Stimulated activated CD8-positive, alpha-beta memory T cell treated with anti-CD3 and anti-CD28 coated beads, Interleukin-7, amount 100 ng/mL, for 24 hours (primary cell): ENCODE measurements at places on chromosomes 6 and 20.

- DNase-seq: no peak
These were observed 69.0 kb upstream of the PDE7B start for GRCh38 chr6:135782546-135782945.

DNA sequence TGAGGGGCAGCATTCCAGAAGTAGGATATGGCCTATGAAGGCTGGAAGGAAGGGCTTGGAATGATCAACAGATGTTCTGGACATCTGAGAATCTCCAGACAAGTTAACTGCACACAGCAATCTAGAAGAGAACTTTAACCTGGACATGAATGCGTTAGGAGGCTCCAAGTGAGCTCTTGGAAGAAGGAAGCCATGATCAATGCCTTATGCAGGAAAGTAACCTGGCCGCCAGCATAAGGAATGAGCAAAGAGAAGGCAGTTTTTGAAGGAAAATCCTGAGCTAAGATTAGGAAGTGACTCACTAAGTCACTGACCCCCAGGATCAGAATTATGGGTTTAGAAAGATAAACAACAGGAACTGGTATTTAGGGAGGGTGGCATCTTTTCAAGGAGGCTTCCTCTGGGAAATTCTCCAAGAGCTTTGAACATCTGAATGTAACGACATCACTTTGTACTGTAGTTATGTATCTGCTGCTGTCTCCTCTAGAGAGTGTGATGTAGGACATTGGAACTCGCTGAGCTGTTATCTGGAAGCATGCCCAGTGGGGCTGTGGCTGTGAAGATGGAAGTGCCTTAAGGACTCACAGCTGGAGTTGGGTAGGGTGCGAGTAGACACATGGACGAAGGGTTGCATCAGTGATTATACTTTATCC lies 236.8 kb downstream of the PACRG start:
- no peak for DNase-seq

DNA sequence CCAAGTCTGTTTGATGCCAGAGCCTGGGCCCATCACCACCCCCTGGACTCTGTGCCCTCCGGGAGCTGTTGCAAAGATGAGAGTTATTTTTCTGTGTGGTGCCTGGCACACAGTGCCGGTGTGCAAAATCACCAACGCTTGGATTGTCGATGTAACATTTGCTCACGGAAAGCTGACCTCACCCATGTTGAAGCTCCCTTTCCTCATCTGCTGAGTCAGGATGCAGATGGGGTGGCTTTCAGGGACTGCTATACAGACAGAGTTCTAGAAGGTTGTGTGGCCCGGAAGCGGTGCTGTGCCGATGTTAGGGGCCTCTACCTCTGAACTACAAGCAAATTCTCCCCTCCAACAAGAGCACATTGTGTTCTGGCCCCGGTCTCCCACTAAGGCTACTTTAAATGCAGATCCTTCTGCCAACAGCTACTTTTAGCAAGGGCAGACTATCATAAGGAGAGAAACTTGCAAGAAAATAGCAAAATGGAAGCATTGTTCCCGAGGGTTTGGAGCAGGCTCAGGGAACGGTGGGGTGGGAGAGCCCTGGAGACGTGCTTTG lies 34.0 kb downstream of the EYA2 start:
- DNase-seq: no peak

DNA sequence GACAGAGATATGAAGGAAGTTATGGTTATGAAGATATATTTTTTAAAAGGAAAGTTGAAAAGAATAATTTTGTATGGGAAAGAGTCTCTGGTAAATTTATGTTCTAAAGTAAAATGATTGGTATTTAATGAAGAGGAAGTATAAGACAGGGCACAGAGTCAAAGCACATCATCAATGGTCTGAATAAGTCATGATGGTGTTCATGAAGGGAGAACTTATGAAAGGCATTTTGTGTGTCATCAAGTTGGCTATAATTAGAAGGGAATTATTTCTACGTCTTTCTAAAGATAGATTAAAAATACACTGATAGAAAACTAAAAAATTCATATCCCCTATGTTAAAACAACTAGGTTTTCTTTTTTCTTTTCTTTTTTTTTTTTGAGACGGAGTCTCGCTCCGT lies 21.4 kb upstream of the SNAI1 start:
- no peak for DNase-seq

DNA sequence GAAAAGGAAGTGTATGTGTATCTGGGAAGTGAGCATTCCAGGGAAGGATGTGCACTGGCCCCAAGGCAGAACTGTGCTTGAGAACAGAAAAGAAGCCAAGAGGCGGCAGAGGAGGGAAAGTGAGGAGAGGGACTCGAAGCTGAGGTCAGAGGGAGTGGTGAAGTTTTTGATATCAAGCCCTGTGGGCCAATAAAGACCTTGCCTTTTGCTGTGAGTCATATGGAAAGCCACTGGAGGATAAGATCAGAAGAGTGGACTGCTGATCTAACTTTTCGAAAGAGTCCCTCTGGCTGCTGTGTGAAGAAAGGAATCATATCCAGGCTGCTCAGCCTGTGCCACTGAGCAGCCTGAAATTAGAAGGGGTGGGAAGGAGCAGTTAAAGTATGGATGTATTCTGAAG lies 99.4 kb downstream of the EYA4 start:
- no peak for DNase-seq

- DNase-seq: no peak
These were observed 180.5 kb downstream of the MOXD1 start for GRCh38 chr6:132220800-132221199.

- no peak for DNase-seq
These were observed 53.6 kb upstream of the EDN3 start for GRCh38 chr20:59246691-59247400.

GRCh38 chr6:8278562-8278961 lies 156.8 kb downstream of the SLC35B3 start:
- no peak for DNase-seq

DNA sequence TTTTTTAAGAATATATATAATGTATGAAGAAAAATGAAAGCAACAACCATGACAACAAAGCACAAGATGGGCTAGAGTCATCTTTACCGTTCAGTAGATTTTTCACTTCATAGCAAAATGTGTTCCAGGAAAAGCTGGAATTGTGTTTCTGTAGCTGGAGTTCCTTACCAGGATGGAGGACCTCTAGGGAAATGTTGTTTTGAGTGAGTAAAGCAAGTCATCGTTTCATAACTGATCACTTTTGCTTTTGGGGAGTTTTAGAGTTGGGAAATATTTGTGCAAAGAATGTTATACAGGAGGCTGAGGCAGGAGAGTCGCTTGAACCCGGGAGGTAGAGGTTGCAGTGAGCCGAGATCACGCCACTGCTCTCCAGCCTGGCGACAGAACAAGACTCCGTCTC lies 151.6 kb downstream of the SASH1 start:
- DNase-seq: no peak

GRCh38 chr20:56468316-56469076 lies at the start of gene RTF2:
Gene RTF2 (plus strand): TSS chr20:56468627. CDS start chr20:56468698, 71 bp downstream.
- peak; percentile 91 for DNase-seq

GRCh38 chr6:37218061-37218460 lies 39.5 kb upstream of the TBC1D22B start:
- no peak for DNase-seq

DNA sequence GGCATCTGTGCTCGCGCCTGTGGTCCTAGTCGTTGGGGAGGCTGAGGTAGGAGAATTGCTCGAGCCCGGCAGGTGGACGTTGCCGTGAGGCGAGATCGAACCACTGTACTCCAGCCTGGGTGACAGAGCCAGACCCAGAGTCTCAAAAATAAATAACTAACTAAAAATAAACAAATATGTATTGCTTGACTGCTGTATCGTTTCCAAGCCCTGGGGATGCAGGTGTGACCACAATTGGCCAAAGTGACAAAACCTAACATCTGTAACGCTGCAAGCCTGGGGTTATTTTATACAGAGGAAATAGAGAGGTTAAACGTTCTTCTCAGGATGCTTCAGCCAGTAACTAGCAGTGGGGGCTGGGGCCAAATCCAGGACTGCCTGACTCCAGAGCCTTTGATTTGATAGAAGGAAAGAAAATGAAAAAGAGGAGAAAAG lies 1.9 kb upstream of the SRSF3 start:
- DNase-seq: no peak

DNA sequence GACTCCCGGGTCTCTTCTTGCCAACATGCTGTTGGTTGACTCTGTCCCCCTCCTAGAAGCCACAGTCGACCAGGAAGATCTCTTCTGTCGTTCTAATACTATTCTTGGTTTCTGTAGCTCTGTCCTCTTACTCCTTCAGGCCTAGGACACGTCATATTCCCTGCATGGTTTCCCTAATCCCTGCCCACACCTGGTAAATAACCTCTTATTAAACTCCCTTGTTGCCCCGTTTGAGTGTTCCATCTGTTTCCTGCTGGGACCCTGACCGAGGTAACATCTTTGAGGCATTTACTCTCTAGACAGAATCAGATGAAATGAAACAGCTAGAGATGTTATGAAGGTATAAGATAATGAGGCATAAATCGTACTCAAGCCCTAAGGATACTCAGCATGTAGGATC lies 68.1 kb downstream of the PLCB4 start:
- DNase-seq: no peak

GRCh38 chr6:47034926-47035325 lies 7.2 kb downstream of the ADGRF1 start:
- DNase-seq: no peak

- no peak for DNase-seq
These were observed 54.4 kb downstream of the FAM184A start for GRCh38 chr6:119024111-119024510.

GRCh38 chr6:27582928-27583725 lies 110.2 kb upstream of the ZNF184 start:
- DNase-seq: peak; percentile 33

GRCh38 chr6:6781873-6782227 lies 193.3 kb downstream of the LY86 start:
- DNase-seq: no peak

GRCh38 chr6:12886961-12887775 lies 170.6 kb downstream of the PHACTR1 start:
- DNase-seq: no peak

DNA sequence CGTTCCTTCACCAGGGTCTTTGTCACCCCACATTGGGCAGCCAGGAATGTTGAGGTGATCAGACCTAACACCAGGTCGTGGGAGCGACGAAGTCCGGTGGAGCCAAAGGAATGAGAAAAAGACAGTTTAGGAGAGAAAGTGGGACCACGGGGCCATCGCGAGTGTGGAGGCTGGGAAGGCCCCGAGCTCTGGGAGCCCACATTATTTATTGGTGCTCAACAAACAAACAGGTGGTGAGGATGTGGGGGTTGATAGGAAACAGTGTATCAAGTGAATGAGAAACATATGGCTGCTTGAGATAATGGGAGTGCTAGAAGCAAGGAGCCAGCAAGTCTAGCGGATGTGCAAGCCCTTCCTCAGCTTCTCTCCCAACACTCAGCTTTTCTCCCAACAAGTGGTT lies 287.1 kb upstream of the SGK1 start:
- DNase-seq: no peak

- no peak for DNase-seq
These were observed 9.0 kb downstream of the GNAS-AS1 start for GRCh38 chr20:58841539-58842264.

GRCh38 chr6:29557320-29557719 lies 2.2 kb downstream of the UBD start:
- no peak for DNase-seq

DNA sequence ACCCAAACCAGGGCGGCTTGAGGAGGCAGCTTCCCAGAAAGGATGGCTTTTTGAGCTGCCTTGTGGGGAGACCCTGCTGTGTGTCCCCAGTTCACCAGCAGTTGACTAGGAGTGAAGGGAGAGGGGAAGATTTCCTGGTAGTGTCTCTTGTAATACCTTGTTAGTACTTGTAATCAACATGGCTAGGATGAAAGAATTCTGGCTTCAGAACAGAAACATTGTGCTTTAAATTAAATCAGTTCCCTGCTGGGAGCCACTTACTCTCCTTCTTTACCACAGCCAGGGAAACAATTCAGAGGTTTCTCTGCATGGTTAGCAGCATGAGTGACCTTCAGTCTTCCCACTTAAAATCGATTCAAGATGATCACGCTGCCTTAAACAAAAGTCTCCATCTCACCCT lies 525.4 kb upstream of the ID4 start:
- no peak for DNase-seq

- DNase-seq: no peak
These were observed 13.4 kb upstream of the CBLN4 start for GRCh38 chr20:56018716-56019115.

DNA sequence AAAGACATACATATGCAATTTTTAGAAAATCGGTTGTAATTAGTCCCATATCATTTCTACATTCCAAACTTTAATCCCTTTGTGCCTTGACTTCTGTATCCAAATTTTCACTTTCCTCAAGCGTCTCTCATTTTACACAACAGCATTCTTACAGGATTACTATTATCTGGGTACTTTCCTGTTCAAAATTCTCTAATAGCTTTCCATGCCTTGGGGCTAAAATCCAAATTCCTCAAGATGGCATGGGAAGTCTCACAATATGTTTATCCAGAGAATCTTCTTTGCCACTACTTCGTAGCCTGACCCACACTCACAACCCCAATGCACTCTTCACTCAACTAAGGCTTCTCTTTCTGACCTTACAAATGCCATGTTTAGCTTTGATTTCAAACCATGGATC lies 125.0 kb downstream of the TBX18 start:
- no peak for DNase-seq

GRCh38 chr6:81683912-81684311 lies 68.6 kb downstream of the TENT5A start:
- DNase-seq: no peak

DNA sequence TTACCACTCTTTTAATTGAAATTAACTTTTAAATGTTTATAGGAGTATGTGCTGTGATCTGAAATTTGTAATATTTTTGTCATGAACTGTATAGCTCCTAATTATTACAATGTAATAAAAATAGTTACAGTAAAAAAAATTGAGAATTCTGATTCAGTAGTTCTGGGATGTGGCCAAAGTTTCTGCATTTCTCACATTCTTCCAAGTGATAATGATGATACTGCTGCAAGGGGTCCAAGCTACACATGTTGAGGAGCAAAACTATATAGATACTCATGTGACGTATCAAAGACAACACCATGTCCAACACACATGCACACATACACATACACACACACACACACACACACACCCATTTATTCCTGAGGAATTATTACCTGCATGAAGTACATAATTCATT lies 71.0 kb upstream of the FAM83B start:
- DNase-seq: no peak

GRCh38 chr6:21455071-21455470 lies 138.5 kb upstream of the SOX4 start:
- DNase-seq: no peak

DNA sequence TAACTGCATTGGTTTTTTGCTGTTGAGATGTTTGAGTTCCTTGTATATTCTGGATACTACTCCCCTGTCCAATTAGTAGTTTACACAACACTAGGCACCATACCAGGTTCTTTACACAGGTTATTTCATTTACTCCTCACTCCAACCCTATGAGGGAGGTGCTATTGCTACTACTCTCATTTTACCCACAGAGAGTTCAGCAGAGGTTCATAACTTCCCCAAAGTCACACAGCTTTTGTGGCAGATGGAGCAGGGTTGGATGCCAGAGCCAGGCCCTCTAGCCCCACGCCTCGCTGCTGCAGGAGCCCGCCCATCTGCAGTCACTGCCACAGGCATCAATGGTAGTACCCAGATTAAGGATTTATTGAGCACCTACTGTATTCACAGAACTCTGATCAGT lies 61.7 kb upstream of the MAP3K4 start:
- DNase-seq: no peak
